ENCODE measurements at places on chromosomes 16 and 17. TPM values are rescaled to one million over a fixed set of nuclear protein-coding genes. Genes with fewer than 3 reads are reported as not detected.

GRCh38 chr16:2471016-2471652, at the start of gene NTN3:
Gene NTN3 (plus strand): TSS chr16:2471297. CDS start chr16:2471702, 405 bp downstream.
- no peak for DNase-seq

- no peak for DNase-seq
Measured at GRCh38 chr16:13401641-13402040, 500.2 kb downstream of the SHISA9 start.

- DNase-seq, result no peak
Measured at GRCh38 chr17:67353929-67354574, 12.3 kb downstream of the PSMD12 start.

DNA sequence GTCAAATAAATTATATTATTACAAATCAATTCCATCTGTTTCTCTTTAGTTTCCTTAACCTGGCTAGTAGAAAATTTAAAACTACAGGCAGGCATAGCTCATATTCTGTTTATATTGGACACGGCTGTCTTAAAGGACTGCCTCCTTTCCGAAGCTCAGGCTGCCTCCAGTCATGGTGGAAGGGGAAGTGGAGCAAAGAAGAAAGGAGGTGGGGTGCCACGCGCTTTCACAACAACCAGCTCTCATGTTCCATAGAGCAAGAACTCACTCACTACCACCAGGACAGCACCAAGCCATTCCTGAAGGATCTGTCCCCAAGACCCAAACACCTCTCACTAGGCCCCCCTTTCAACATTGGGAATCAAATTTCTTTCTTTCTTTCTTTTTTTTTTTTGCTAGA, 149.3 kb upstream of the KCNJ18 start:
- DNase-seq, result no peak

TMIGD1 gene
- total RNA-seq, result not detected

LPCAT2 gene
- total RNA-seq, result 15.8 TPM

CNTD1 gene
- total RNA-seq, result not detected

- DNase-seq, result no peak
Measured at GRCh38 chr16:19781226-19781625, 63.2 kb downstream of the IQCK start.

KRT20 gene
- total RNA-seq, result not detected

GCGR gene
- total RNA-seq, result not detected

GRCh38 chr16:30603945-30604315, 6.3 kb downstream of the ZNF689 start:
- no peak for DNase-seq

GRCh38 chr16:3501783-3502400, 1.1 kb downstream of the CLUAP1 start:
- DNase-seq, result no peak

GRCh38 chr16:582614-583331, 7.1 kb upstream of the RAB40C start:
- no peak for DNase-seq

- DNase-seq, result no peak
Measured at GRCh38 chr17:33847900-33848299, 407.2 kb upstream of the CCL2 start.

P3H4 gene
- total RNA-seq, result 6.6 TPM

CSHL1 gene
- not detected for total RNA-seq

GRCh38 chr17:40447806-40448205, 4.6 kb downstream of the IGFBP4 start:
- no peak for DNase-seq

- no peak for DNase-seq
Measured at GRCh38 chr17:49278076-49278475, 47.5 kb upstream of the PHOSPHO1 start.

Measured in omental fat pad (tissue), 4 donors.